ENCODE measurements at places on chromosomes 12 and 14.
A peak's percentile ranks its signal among the peaks of the same experiment; 100 is the strongest.

DNA sequence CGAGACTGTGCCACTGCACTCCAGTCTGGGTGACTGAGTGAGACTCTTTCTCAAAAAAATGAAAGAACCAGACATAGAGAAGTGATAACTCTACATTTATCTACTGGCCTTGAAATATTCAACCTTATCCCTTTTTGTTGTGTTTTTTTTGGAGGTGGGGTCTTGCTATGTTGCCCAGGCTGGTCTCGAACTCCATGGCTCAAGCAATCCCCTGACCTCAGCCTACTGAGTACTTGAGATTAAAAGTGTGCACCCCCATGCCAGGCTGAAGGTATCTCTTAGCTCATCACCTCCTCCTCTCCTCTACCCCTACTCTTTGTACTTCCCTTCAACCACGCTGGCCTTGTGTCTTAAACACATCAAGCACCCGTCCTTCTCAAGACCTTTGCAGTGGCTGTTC, 3.8 kb downstream of the DRAM1 start:
- no peak for DNase-seq

DNA sequence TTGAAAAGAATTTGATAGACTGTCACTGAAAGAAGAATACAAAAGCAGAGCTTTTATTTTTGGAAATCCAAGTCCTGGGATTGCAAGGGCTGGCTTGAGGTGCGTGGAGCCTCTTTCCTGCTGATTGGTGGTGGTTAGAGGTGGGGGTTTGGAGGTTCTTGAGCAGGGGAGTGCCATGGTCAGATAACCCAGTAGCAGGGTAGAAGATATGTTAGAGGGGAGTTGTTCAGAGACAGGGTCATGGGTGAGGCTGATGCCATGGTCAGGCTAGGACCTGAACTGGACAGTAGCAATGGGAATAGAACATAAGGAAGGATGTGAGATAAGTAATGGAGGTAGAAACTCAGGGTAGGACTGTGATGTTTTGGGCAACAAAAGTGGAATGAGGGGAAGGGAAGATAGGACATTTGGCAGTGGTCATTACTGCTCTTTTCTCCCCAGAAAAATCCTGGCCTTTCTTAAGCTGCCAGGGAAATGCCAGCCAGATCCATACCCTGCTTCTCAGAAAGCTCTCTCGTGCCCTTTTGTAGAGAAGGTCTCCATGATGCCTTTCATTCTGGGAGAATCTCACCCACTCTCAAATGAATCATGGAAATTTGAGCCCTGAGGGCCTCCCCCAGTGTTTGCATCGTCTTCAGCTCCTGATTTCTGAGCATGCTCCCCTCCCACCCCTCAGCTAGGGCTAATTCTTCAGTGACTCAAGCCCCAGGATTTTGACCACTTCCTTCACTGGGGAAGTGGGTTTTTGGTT, 9.5 kb downstream of the EMP1 start:
- peak; percentile 92 for DNase-seq

GRCh38 chr12:115891556-115892164, 385.8 kb downstream of the MED13L start:
- no peak for DNase-seq

- DNase-seq, result no peak
Observed at GRCh38 chr12:125890366-125890905, 825.2 kb downstream of the AACS start.

DNA sequence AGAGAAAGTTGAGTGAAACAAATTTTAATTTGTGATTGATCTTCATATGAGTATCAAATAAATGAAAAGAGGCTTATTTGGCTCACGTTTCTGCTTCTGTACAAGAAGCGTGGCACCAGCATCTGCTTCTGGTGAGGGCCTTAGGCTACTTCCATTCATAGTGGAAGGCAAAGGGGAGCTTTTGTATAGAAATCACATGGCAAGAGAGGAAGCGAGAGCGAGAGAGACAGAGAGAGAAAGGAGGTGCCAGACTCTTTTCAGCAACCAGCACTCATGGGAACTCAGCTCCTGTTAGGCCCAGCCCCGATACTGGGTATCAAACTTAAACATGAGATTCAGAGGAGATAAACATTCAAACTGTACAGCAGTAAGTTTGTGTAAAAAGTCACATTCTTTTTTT, 121.4 kb downstream of the SYNE2 start:
- DNase-seq, result no peak

DNA sequence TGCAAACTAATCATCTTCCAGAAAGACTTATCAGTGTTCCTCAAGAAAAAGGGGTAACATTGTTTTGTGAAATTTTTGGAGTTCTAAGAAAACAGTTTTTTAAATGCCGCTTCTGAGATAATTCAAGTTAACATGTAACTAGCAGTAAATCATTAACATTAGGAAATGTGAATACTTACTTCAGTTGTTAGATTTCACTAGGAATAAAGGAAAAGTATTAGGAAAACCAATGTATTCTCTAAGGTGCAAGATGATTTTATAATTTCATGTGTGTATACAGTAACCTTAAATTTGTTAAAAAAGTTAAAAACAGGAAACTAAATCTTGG, 36.8 kb downstream of the PAPOLA start:
- peak; percentile 12 for DNase-seq

DNA sequence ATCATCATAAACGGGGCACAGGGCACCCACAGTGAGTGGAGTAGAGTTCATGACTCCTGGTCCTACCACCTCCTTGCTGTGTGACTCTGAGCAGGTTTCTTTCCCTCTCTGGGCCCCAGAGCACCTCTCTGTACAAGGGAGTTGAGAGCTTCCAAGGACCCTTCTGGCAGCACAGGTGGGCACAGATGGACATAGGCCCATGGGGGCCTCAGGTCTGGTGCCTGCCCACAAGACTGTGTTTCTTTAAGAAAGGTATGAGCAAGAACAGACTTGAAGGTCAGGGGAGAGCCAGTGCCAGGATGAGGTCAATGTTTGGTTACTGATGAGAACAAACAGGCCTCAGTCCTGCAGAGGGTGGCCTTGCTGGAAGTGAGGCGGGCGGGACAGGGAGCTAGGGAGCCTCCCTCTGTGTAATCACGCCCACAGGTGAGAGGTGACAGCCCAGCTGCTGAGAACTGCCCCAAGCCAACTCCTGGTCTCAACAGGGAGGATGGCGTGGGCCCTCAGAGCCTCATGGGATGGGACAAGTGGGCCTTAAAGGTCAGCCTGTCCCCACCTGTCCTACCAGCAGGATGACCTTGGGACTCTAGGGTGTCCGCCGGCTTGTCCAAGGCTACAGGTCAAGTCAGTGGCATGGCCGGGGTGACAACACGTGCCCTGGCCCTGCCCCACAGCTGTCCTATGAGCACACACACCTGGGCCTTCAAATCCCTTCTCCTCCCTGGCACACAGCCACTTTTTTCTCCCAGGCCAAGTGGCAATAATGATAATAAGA, 49.1 kb downstream of the CCDC85C start:
- no peak for DNase-seq

GRCh38 chr12:121455766-121456420, 56.0 kb downstream of the RNF34 start:
- no peak for DNase-seq

GRCh38 chr12:118827606-118828005, 153.7 kb upstream of the SRRM4 start:
- no peak for DNase-seq

GRCh38 chr14:65062096-65063075, 39.9 kb downstream of the MAX start:
- no peak for DNase-seq

DNA sequence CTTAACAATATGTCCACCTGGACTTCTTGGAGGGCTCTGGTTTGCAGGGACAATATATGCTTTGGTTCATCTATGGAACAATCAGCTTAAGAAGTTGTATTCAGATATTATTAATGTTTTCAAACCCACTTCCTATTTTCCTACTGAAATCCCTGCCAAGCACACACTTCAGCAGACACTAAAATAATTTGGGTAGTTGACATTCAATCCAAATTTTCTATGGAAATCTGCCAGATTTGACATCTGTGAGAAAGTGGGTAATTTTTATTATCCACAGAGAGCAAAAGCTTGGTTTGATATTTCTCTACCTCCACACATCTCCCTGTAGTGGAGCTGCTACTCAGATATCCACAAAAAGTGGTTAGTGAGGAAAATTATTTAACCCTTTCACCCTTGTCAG, 378.8 kb upstream of the SOX5 start:
- no peak for DNase-seq

- DNase-seq, result no peak
Observed at GRCh38 chr14:100135073-100135472, 24.4 kb downstream of the DEGS2 start.

GRCh38 chr12:5257763-5258495, 174.0 kb upstream of the NTF3 start:
- no peak for DNase-seq

GRCh38 chr12:124730455-124730932, 133.2 kb downstream of the SCARB1 start:
- peak; percentile 76 for DNase-seq

DNA sequence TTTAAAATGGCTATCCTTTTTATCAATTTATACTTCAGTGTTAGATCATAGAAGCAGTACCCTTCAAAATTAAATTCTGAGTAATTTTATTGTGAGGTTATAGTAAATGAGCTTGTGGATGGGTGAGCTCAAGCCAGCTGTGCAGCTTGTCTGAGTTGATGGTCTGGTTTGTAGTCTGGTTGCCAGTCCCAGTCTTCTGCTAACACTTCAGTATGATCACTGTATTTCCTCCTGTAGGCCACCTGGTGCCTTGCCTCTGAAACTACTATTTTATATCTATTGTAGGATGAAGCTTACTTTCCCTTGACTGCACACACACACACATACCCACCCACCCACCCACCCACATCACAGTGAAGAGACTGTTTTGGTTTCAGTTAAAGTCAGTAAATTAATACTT, 496.4 kb downstream of the PCNX1 start:
- DNase-seq, result no peak

- DNase-seq, result no peak
Observed at GRCh38 chr12:102512523-102512922, 32.2 kb upstream of the IGF1 start.

DNA sequence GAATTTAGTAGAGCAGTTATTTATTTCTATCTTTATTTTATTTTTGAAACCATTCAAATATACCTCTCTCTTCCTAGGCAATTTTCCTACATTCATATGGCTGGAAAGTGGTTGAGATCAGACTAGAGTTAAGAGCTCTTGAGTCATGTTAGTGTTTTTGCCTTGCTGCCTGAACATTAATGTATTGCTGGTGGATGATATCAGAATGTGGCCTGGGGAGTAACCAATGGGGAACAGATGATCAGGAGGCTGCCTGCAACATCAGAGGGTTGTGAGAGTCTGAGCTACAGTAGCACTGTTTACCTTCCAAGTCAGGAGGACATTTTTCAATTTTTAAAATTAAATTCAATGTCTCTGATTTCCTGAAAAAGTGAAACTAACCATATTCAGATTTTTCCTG, 166.3 kb upstream of the TRHDE start:
- no peak for DNase-seq

DNA sequence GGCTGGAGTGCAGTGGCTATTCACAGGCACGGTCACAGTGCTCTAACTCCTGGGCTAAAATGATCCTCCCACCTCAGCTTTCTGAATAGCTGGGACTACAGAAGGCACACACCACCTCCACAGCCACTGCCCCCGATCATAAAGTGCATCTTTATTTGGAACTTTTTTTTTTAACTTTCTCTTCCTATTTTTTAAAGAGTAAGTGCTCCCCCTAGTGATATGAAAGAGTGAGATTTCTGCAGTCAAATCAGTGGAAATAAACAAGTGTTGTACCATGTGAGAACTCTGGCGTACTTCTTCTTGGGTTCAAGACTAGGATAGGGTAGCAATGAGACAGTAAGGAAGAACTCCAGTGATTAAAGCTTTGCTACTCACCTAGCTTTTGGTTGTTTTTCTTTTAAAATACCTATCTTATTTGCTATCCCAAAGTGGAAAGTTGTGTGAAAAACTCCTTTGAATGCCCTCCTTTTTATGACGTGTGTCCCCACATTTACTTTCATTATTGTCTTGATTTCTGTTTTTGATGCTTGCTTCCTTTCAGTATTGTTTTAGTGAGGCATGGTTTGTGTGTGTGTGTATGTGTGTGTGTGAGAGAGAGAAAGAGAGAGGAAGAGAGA, 6.6 kb downstream of the PPP4R4 start:
- DNase-seq, result no peak

GRCh38 chr14:53951627-53952303, 4.9 kb downstream of the BMP4 start:
- DNase-seq, result no peak

GRCh38 chr12:64716839-64717455, 42.3 kb downstream of the GNS start:
- no peak for DNase-seq

DNA sequence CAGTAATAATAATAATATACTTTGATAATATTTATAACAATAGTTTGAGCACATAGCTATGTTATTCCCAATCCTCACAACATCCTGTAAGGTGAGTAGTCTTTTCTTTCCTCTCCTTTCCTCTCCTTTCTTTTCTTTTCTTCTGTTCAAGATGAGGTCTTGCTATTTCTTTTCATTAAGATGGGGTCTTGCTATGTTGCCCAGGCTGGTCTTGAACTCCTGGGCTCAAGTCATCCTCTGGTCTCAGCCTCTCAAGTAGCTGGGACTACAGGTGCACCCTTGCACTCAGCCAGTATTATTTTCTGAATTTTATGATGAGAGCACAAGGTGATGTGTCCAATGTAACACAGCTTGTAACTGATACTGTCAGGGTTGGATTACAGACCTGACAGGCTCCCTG, 134.6 kb downstream of the OTOGL start:
- no peak for DNase-seq

DNA sequence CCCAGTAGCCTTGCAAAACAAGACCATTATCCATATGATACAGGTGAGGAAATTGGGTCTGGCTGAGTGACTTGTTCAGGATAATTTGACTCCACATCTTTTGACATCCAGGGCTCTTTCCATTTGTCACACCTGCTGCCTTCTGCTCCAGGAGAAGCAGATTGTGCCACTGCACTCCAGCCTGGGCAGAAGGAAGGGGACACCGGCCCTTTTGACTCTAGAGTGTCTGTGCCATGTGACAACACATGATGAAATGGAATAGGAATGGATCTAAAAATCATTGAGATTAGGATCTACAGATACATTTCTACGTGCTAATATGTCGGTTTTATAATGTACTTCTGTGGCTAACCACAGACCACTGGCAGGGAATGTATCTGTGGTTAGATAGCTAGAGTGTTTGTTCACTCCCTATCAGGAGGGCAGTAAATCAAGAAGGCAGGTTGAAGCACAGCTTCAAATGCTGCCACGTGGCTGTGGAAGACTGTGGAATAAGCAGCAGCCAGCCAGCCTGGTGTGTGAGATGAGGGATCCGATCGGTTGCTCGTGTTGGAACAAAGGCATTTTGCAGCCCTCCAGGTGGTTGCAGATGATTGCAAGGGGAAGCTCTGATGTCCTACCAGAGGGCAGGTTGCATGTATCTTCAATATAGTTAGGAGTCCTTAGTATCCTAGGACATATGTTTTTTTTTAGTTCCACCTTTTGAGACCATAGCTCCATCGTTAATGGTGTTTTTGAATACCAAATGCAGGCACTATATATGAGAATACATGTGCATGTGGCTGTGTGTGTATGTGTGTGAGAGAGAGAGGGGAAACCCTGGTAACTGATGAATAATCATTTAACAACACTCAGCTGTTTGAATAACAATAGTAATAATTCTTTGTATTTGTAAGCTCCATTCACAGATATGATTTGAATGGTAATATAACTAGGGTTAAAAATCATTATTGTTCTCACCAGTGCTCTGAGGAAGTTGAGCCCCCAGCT, 28.6 kb downstream of the EML1 start:
- peak; percentile 50 for DNase-seq
